ENCODE measurements at places on chromosomes 2 and 18. TPM values are rescaled to one million over a fixed set of nuclear protein-coding genes. Genes with fewer than 3 reads are reported as not detected.

- ATAC-seq: no peak
- H3K4me3 ChIP-seq: no peak overlapping the region
- peaks cover 13% of the 10 kb centered on the region for H3K4me1 ChIP-seq
- H3K36me3 ChIP-seq: peaks cover 77% of the 10 kb centered on the region
- H3K27ac ChIP-seq: no peak overlapping the region
- H3K27me3 ChIP-seq: no peaks in the 10 kb centered on the region
Observed at GRCh38 chr18:76953583-76954233, 131.4 kb downstream of the ZNF236 start.

GRCh38 chr18:78721238-78721875 lies 258.3 kb upstream of the SALL3 start:
- ATAC-seq: no peak
- peaks cover 23% of the 10 kb centered on the region for H3K27me3 ChIP-seq
- no peaks in the 10 kb centered on the region for H3K36me3 ChIP-seq
- H3K4me3 ChIP-seq: no peak overlapping the region
- no peak overlapping the region for H3K27ac ChIP-seq
- no peaks in the 10 kb centered on the region for H3K4me1 ChIP-seq

DNA sequence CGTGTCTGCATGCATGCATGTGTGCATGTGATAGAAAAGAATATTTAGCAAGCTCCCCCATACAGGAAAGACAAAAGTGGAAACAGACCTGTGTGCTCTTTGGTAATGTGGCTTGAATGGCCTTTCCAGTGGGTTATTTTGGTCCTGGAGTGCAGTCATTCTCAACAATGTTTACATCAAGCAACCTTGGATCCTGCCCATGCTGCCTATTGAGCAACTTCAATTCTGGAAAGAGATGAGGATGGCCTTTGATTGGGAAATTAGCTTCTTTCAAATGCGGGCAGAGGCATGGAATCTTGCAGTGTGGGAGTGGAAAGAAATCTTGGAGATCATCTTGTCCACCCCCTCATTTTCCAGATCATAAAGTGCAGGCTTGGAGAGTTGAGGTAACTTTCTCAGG lies 87.2 kb upstream of the SMAD2 start:
- ATAC-seq: no peak
- no peaks in the 10 kb centered on the region for H3K4me1 ChIP-seq
- no peak overlapping the region for H3K4me3 ChIP-seq
- H3K27me3 ChIP-seq: peaks cover 19% of the 10 kb centered on the region
- H3K27ac ChIP-seq: no peak overlapping the region

GRCh38 chr2:120600335-120600734 lies 135.3 kb upstream of the GLI2 start:
- H3K27ac ChIP-seq: no peak overlapping the region
- no peaks in the 10 kb centered on the region for H3K36me3 ChIP-seq
- no peak overlapping the region for H3K4me3 ChIP-seq
- H3K4me1 ChIP-seq: no peaks in the 10 kb centered on the region
- no peak for ATAC-seq
- peaks cover 9% of the 10 kb centered on the region for H3K27me3 ChIP-seq

DNA sequence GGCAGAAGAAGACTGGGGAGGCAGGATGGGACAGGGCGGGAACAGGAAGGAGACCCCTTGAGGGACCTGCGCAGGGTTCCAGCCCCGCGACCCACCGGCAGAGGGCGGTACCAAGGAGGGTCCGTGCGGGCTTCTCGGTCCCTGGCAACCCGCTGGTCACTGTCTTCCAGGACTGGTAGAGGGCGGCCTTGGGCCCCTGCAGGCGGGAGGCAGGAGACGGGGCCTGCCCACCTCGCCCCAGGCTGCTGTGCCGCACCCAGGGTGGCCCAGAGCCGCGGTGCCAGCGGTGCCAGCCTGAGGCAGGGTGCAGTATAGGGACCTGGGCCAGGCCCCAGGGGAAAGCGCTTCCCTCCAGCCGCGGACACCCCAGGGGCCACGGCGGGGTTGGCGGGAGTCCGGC lies 34.5 kb downstream of the NEURL3 start:
- H3K4me3 ChIP-seq: no peak overlapping the region
- no peaks in the 10 kb centered on the region for H3K36me3 ChIP-seq
- peaks cover 5% of the 10 kb centered on the region for H3K4me1 ChIP-seq
- no peaks in the 10 kb centered on the region for H3K27me3 ChIP-seq

The EN1 gene
- total RNA-seq: not detected

The ITGB6 gene
- total RNA-seq: not detected

The PLCL1 gene
- total RNA-seq: 0.87 TPM
